Daoy (cell line): ENCODE measurements at places on chromosomes 1 and 21.

GRCh38 chr1:62218604-62219003 is 24.0 kb downstream of the L1TD1 start:
- no peak for DNase-seq

DNA sequence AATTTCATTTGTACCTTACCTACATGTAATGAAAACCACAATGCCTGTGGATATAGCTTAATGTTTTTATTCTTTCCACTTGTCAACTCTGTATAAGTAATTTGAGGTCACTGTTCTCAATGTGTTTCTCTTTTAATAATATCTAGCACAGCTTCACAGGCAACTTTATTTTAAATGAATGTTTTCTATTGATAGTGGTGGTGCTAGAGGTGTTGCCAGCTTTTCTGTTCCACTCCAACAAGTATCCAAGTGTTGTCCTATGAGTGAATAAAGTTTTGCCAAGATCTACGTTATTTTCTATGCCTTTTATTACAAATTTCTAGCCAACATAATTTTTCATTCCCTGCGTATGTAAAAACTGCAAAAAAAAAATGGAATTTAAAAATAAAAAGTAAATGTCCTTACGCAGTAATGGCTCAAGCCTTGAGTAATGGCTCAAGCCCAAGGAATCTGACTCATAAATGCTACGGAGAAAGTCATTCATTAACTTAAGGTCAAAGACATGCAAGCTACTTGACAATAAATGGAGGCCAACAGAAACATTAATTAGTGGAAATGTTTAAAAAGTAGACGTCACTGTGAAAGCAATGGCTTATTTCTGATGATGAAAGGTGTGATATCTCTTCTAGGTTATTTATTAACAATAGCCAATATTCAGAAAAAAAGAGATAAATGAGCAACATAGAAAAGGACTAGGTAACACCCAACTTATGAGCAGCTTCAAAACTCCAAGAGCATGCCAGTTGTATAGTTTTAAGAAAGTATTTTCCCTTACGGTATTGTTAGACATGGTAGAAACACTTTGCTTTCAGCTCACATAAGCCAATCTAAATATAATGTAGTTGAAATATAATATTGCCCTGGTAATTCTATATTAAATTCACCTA is 71.4 kb downstream of the SLC44A5 start:
- no peak for DNase-seq

DNA sequence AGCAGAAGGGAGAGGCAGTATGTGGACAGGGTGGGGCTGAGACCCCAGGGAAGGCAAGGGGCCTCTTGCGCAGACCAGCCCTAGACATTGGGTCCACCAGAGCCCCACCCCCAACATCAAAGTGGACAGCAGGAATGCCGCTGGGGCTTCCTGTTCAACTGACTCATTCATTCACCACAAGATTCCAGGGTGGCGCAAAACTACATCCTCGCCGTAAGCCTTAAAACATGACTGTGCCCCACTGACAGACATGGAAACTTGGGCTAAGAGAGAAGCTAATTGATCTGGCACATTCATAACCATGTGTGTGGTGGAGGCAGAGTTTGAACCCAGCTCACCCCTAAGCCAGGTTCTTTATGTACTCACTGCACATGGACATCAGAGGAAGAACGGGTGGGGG is 14.0 kb downstream of the COL16A1 start:
- DNase-seq = peak; percentile 96

GRCh38 chr1:41502912-41503311 is 18.4 kb upstream of the EDN2 start:
- DNase-seq = no peak

- DNase-seq = peak; percentile 19
Observed at GRCh38 chr1:178143730-178144690, 50.1 kb downstream of the RASAL2 start.

DNA sequence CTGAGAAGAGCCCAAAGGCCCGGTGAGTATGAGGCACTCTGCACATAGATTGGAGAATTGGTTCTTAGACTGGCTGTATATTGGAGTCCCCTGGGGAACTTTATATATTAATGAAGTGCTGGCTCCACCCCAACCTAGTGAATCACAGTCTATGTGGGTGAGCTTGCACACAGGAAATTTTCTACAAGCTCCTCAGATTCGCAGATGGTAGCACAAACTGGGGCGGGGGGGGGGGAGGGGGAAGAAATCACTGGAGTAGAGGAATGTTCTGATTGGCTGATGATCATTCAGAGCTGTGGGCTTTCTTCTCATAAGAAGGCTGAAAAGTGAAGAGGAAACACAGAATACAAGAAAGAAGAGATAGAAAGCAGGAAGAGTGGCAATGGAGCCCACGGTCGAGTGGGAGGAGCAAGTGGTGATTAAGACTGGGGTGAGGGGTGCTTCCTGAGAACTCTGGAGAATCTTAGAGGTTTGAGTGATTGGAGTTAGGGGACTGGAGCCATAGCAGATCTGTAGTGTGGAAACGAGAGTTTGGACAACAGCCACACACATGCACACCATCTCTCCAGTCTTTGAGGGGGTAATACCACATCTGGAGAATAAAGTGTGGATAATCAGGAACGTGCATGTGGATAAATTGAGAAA is 465.9 kb upstream of the DAB1 start:
- DNase-seq = peak; percentile 50

GRCh38 chr1:7218210-7218832 is 433.1 kb downstream of the CAMTA1 start:
- DNase-seq = peak; percentile 46

GRCh38 chr1:116777831-116778830 is 23.9 kb downstream of the CD2 start:
- DNase-seq = peak; percentile 51

DNA sequence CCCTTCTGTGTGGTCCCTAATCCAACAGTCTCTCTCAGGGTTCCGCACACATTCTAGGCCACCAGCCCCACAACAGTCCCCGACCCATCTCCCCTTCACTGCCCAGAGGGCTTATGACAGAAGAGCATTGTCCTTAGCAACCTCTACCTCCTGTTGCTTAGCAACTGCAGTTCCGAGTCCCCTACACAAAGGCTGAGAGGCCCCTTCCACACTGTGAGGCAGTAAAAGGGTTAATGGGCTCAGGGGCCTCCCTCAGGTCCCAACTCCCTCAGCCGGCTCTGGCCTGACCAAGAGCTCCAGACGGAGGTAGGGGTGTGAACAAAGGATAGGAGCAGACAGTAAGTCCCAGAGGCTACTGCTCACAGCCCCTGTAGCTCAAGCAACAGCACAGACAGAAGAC is 4.3 kb downstream of the IGSF9 start:
- DNase-seq = no peak

- no peak for DNase-seq
Observed at GRCh38 chr1:153649137-153649862, 9.2 kb upstream of the SNAPIN start.

- peak; percentile 63 for DNase-seq
Observed at GRCh38 chr1:40796939-40797667, 13.5 kb downstream of the KCNQ4 start.

DNA sequence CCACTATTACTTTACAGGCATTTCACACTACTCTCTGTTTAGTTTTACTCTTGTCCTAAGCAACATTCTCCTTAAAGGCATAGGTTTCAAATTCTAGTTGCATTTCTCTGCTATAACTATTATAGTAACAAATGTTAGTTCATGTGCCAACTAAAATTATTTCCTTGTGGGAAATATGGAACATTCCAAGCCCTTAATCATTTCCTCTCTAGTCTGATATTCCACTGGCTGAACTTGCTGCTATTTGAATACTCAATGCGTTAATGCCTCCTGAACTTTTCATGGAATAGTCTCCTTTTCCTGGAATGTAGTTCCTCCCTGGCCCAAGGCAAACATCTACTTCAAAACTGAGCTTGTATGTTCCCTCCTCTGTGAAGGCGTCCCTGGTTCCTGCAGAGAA is 19.3 kb upstream of the TBX19 start:
- no peak for DNase-seq

- DNase-seq = no peak
Observed at GRCh38 chr21:42666023-42666747, 12.8 kb downstream of the PDE9A start.
